ENCODE measurements at places on chromosomes 16 and 17. TPM values are rescaled to one million over a fixed set of nuclear protein-coding genes. Genes with fewer than 3 reads are reported as not detected.

Gene ABCC11
- polyA plus RNA-seq: 0.15 TPM

Gene PYDC1
- not detected for polyA plus RNA-seq

Gene OR3A3
- polyA plus RNA-seq: not detected

Gene USH1G
- polyA plus RNA-seq: not detected

Gene RCVRN
- polyA plus RNA-seq: 0.56 TPM

Gene PALB2
- 2.6 TPM for polyA plus RNA-seq

Gene CCDC154
- 0.24 TPM for polyA plus RNA-seq

Gene OR1A1
- not detected for polyA plus RNA-seq

Gene GNGT2
- 1.8 TPM for polyA plus RNA-seq

Gene SSTR5
- not detected for polyA plus RNA-seq

Gene NGFR
- 2.0 TPM for polyA plus RNA-seq

Gene ADAP2
- polyA plus RNA-seq: 17.8 TPM

Gene VMO1
- polyA plus RNA-seq: 4.7 TPM

Gene SMPD3
- 0.45 TPM for polyA plus RNA-seq

Gene CCL17
- not detected for polyA plus RNA-seq

Gene LGALS9
- polyA plus RNA-seq: 64.2 TPM

Gene GPR179
- polyA plus RNA-seq: 0.11 TPM

Gene ITGAD
- not detected for polyA plus RNA-seq

Gene ZNF205
- 16.0 TPM for polyA plus RNA-seq

Gene PRSS22
- not detected for polyA plus RNA-seq

Gene ZNF287
- polyA plus RNA-seq: 5.7 TPM

Gene HOXB5
- polyA plus RNA-seq: 0.59 TPM

Gene PTGES3L
- polyA plus RNA-seq: 0.19 TPM

Gene SLC16A6
- polyA plus RNA-seq: 0.56 TPM

Gene USP32
- 20.9 TPM for polyA plus RNA-seq

Gene NETO2
- polyA plus RNA-seq: 1.4 TPM

Gene TMIGD1
- not detected for polyA plus RNA-seq

Gene TRAF4
- 22.7 TPM for polyA plus RNA-seq

Gene CCDC200
- polyA plus RNA-seq: not detected

Gene MT1E
- 1,432 TPM for polyA plus RNA-seq

Gene TCF25
- 122 TPM for polyA plus RNA-seq

Gene KRTAP3-1
- not detected for polyA plus RNA-seq

Gene OMG
- 2.5 TPM for polyA plus RNA-seq

Gene CD300E
- 14.1 TPM for polyA plus RNA-seq

Gene SRL
- 1.0 TPM for polyA plus RNA-seq

Gene ADAT1
- 7.5 TPM for polyA plus RNA-seq

Gene KRTAP16-1
- not detected for polyA plus RNA-seq

Gene TNP2
- not detected for polyA plus RNA-seq

Gene HSD17B1
- 5.5 TPM for polyA plus RNA-seq

Gene MYH8
- polyA plus RNA-seq: not detected

Gene KCTD19
- 0.05 TPM for polyA plus RNA-seq

Gene SYNGR2
- polyA plus RNA-seq: 113 TPM

Gene PRR15L
- polyA plus RNA-seq: 7.1 TPM

Gene SLC52A1
- not detected for polyA plus RNA-seq

Gene MYO1C
- polyA plus RNA-seq: 76.1 TPM

Gene LIMD2
- 18.8 TPM for polyA plus RNA-seq

Gene KRTAP4-6
- not detected for polyA plus RNA-seq

Gene SCRN2
- polyA plus RNA-seq: 37.9 TPM

Gene MYH11
- 4.7 TPM for polyA plus RNA-seq
